Vagina (tissue), 2 donors: ENCODE measurements at places on chromosomes 1 and 21. TPM values are rescaled to one million over a fixed set of nuclear protein-coding genes. Genes with fewer than 3 reads are reported as not detected.
A peak's percentile ranks its signal among the peaks of the same experiment; 100 is the strongest.

DNA sequence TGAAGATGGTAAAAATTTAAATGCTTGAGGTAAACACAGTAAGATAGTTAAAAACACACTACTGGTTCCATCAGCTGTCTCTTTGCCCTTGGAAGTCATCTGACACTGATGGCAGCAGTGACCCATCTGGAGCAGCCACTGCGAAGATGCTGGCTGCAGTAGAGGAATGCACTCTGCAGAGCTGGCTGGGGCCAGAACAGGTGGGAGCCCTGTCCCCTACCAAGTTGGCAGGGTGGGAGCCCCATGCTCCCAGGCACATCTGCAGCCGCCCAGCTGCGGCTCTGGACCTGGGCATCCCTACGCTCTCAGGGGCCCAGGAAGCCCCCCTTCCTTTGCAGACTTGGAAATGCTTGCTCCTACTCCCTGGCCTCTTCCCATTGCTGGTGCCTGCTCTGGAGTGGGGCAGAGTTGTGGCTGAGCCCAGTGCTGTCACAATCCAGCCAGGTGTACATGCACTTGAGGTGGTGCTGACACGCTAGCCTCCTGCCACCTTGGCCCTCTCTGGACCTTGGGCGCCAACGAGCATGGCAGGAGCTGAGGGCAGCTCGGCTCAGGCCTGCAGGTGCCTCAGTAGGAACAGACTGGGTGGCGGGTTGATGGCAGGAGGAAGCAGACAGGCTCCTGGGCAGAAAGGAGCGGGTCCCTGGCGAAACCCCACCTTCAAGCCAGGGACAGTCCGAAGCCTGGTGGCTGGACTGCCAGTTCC, 227.0 kb downstream of the FGGY start:
- no peak overlapping the region for H3K27ac ChIP-seq
- H3K4me1 ChIP-seq: peaks cover 20% of the 10 kb centered on the region

GRCh38 chr1:104265163-104265562, 515.5 kb downstream of the AMY1C start:
- H3K4me1 ChIP-seq: no peaks in the 10 kb centered on the region
- no peak overlapping the region for H3K27ac ChIP-seq
- H3K4me3 ChIP-seq: no peak overlapping the region
- H3K27me3 ChIP-seq: no peaks in the 10 kb centered on the region
- no peak for DNase-seq

- no peak for DNase-seq
- H3K36me3 ChIP-seq: no peaks in the 10 kb centered on the region
- H3K4me3 ChIP-seq: no peak overlapping the region
- H3K27ac ChIP-seq: peak overlapping the region; percentile 80
- no peaks in the 10 kb centered on the region for H3K27me3 ChIP-seq
- H3K4me1 ChIP-seq: peaks cover 55% of the 10 kb centered on the region
Measured at GRCh38 chr1:201295861-201296260, 12.6 kb downstream of the PKP1 start.

DNA sequence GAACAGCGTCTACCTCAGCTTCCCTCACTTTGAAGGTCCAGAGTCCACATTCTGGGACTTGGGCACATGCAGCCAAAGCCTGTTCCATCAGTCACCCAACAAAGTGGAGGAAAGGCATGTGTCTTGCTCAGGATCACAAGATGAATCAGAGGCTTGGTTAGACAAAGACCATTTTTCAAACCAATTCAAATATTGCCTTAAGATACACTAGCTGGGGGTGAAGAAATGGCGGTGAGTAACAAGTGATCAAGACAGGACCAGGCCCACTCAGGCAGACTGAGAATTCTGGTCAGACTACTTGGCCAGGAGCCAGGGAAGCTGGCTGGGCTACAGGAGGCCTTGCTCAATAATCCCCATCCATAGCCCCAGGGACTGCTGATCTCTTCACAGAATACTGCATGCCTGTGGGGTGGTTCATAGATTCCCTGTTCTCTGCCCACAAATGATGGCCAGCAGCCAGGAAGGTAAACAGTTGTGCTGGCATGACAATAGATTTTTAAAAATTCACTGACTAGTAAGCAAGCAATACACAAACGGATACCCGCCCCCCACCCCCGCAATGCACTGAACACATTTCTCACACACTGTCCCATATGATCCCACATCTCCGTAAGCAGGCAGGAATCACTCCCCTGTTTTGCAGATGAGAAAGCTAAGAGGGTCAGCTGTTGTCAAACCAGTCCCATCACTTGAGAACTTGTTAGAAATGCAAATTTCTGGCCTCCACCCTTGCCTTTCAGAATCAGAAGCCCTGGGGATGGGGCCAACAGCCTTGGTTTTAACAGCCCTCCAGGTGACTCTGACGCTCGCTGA, 27.2 kb downstream of the ERI3 start:
- DNase-seq: peak; percentile 97
- peak overlapping the region; percentile 20 for H3K27ac ChIP-seq
- H3K27me3 ChIP-seq: no peaks in the 10 kb centered on the region
- peaks cover 37% of the 10 kb centered on the region for H3K4me1 ChIP-seq
- H3K36me3 ChIP-seq: no peaks in the 10 kb centered on the region
- no peak overlapping the region for H3K4me3 ChIP-seq

The DNAJC28 gene
- 1.5 TPM for total RNA-seq

The KIF17 gene
- total RNA-seq: 2.5 TPM
